ENCODE measurements at places on chromosomes 7 and 10.

DNA sequence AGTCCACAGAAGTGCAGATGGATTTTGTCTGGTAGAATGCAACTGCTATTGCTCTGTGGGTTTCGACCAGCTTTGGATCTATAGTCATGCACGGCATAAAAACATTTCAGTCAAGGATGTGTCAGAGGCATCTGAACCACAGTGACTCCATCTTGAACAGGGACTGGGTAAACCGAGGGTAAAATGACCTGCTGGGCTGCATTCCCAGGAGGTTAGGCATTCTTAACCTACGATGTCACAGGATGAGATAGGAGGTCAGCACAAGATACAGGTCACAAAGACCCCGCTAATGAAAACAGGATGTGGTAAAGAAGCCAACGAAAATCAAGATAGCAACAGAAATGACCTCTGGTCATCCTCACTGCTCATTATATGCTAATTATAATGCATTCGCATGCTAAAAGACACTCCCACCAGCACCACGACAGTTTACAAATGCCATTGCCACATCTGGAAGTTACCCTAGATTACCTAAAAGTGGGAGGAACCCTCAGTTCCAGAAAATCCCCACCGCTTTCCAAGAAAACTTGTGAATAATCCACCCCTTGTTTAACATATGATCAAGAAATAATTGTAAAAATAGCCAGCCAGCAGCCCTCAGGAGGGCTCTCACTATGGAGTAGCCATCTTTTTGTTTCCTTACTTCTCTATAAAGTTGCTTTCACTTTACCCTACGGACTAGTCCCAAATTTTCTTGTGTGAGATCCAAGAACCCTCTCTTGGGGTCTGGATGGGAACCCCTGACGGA, 50.7 kb upstream of the CPXM2 start:
- DNase-seq: no peak

GRCh38 chr10:75303045-75303777, 67.5 kb upstream of the COMTD1 start:
- no peak for DNase-seq

DNA sequence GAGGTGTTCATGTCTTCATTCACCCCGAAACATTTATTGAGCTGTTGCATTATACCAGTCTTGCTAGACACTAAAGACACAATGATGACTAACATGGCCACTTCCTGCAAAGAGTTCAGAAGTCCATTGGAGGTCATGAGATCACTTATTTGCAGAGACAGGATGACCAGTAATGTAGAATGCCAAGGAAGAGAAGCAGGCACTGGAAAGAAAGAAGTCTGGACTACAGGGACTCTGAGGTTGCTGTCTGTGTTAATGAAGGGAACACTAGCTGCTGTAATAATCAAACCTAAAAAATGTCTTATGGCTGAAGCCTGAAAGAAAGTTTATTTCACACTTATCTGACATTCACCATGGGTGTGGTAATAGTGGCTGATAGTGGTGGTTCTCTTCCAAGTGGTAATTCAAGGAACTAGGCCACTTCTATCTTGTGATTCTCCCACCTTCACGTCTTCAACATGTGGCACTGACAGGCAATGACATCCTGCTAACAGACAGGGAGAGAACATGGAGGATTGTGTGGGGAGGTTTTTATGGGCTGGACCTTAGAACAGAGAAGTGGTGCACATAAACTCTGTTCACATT, 89.2 kb upstream of the MKLN1 start:
- DNase-seq: no peak

- DNase-seq: peak; percentile 96
Measured at GRCh38 chr7:94183289-94183749, 179.2 kb upstream of the BET1 start.

DNA sequence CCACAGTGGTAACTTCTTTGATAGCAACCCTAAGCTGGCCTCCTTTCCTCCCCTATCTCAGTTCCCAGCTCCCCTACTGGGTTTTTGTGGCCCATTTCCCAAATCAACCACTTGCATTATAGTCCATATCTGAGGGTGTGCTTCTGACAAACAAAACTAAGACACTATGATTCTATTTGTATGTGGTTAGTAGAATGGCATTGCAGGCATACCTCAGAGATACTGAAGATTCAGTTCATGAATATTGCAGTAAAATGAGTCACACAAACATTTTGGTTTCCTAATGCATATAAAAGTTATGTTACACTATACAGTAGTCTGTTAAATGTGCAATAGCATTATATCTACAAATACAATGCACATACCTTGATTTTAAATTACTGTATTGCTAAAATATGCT, 15.4 kb upstream of the TMEM243 start:
- no peak for DNase-seq

GRCh38 chr10:77456414-77456813, 181.2 kb downstream of the KCNMA1 start:
- DNase-seq: no peak

GRCh38 chr10:102106998-102107397, 13.2 kb downstream of the LDB1 start:
- DNase-seq: no peak

DNA sequence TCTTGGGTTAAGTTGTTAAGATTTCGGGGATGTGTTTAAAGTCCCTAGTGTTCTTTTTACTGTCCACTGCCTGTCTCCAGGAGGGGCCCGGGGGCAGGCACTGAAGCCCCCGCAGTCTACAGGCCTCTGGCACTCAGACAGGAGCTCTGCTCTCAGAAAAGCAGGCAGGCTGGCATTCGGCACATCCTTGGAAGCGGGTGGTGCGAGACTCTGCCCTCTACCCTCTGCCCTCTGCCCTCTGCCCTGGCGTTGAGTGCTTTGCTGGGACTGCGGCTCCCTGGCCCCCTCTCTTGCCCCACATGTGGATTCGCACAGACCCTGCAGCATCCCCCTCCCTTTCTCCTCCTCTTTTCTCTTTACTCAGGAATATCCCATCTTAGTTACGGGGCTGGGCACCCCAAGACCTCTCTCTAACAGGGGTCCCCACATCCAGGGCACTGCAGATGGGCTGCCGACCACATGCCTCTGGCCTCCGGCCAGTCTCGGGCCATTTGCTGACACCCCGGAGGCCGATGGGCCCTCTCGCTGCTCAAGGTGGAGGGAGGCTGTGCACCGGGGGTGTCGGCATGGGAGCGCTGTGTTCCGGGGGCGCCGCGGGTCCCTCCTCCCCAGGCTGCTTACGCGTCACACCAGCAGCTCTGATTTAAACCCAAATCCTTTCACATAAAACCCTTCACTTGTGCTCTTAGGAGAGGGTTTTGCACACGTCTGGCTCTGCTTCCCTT, 479.9 kb downstream of the DNAJB6 start:
- no peak for DNase-seq

DNA sequence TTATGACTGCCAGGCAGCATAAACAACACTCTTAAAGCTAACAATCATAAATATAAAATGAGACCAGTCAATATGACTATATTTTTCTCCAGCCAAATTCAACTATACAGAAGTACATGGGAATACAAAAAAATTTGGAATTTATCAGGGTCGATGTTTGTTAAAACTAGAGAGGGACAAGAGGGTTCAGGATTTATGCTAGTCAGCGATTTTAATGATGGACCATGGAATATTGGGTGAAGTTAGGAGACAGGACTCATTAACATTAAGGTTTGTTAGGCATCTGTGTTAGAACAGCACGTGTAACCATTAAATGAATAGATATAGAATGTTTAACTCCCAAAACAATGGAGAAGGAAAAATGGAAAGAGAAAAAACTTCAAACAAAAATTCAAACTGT, 146.2 kb downstream of the SEM1 start:
- no peak for DNase-seq

GRCh38 chr10:98258683-98259454, 9.1 kb downstream of the LOXL4 start:
- DNase-seq: no peak

- peak; percentile 51 for DNase-seq
Measured at GRCh38 chr7:85508642-85509410, 322.0 kb upstream of the SEMA3D start.

GRCh38 chr10:31949266-31949665, 20.6 kb upstream of the ARHGAP12 start:
- no peak for DNase-seq

- no peak for DNase-seq
Measured at GRCh38 chr7:66737667-66738066, 2.9 kb upstream of the RABGEF1 start.

- no peak for DNase-seq
Measured at GRCh38 chr10:44974082-44974627, 4.5 kb downstream of the DEPP1 start.

DNA sequence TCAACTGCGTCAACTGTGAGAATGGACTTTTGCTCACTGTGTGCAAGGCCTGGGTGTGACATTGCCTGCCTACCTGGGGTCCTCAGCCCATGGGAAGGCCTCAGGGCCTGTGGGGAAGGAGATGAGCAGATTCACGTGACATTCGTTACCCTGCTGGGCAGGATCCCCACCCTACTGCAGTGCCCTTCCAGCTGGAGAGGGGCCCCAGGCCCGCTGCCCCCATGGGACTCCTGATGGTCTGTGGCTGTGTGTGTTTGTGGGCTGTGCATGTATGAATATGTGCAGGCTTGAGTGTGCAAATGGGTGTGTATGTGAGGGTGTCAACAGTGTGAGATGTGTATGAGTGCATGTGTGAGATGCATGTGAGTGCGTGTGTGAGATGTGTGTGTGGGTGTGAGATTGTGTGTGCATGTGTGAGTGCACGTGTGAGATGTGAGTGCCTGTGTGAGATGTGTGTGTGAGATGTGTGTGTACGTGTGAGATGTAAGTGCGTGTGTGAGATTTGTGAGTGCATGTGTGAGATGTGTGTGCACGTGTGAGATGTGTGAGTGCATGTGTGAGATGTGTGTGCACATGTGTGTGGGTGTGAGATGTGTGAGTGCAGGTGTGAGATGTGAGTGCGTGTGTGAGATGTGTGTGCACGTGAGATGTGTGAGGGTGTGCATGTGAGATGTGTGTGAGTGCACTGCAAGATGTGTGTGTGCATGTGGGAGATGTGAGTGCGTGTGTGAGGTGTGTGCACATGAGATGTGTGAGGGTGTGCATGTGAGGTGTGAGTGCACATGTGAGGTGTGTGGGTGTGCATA, 29.7 kb downstream of the PPIF start:
- no peak for DNase-seq

DNA sequence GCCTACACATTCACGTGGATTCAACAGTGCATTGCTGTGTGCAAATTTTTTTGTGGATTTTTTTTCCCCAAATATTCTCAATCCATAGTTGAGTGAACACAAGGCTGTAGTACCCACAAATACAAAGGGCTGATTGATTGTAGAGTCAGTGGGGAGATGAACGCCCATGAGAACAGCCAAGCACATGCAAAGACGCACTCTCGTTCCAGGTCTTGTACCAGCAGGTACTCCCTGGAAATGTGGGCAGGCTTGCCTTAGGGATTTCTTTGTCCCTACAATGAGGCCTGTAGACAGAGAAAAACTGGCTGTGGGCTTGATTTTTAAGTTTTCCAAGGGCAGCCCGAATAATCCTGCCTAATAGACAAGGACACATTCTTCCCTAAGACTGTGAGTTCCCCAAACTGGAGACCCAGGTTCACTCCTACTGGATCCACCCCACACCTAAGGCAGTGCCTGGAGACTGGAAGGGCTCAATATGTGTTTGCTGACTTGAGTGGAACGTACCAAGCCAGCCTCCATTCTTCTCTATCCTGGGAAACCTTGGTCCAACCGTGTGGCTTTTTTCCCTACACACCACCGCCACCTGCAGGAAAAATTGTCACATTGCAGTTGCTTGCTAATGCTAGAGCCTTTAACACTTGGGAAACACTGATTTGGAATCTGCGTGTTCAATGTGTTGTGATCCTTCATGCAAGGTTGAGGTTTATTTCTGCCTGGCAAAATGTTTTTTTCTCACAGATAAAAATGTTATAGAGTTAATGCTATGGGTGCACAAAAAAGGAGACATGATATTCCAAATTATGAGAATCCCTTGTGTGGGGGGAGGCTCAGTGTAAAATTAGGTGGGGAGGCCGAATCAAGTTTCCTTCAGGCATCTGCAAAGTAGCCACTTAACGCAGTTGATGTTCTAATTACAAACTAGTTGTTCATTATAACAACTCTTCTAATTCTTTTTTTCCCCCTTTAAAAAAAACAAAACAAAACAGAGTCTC, 49.3 kb downstream of the PPP1R17 start:
- DNase-seq: peak; percentile 11

DNA sequence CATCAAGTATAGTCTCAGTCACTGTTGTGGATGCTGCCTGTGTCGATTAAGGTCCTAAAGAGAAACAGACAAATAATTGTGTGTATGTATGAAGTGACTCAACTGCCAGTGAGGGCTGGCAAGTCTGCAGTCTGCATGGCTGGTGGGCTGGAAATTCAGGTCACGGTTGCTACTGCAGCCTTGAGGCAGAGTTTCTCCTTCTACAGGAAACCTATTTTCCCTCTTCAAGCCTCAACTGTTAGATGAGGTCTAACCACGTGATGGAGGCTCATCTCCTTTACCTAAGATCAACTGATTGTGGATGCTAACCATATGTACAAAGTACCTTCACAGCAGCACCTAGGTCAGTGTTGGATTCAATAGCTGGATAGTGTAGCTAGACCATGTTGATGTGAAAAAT, 29.9 kb downstream of the MBL2 start:
- no peak for DNase-seq

DNA sequence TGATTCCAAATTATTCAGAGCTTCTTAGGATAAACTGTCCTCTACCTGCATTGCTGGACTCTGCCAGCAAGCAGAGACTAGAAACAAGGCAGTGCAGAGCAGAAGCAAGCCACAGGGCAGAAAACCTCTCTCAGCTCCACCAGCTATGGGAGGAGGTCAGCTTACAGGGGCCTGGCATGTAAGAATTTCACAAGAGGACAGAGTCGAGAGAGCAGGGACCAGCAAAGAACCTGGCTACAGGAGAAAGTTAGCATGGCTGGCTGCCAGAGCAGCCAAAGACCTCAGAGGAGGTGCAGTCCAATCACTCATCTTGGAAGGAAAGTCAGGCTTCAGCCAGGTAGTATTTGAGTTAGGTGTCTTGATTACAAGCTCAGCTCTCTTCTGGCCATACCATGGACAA, 62.9 kb downstream of the ENO4 start:
- DNase-seq: no peak

DNA sequence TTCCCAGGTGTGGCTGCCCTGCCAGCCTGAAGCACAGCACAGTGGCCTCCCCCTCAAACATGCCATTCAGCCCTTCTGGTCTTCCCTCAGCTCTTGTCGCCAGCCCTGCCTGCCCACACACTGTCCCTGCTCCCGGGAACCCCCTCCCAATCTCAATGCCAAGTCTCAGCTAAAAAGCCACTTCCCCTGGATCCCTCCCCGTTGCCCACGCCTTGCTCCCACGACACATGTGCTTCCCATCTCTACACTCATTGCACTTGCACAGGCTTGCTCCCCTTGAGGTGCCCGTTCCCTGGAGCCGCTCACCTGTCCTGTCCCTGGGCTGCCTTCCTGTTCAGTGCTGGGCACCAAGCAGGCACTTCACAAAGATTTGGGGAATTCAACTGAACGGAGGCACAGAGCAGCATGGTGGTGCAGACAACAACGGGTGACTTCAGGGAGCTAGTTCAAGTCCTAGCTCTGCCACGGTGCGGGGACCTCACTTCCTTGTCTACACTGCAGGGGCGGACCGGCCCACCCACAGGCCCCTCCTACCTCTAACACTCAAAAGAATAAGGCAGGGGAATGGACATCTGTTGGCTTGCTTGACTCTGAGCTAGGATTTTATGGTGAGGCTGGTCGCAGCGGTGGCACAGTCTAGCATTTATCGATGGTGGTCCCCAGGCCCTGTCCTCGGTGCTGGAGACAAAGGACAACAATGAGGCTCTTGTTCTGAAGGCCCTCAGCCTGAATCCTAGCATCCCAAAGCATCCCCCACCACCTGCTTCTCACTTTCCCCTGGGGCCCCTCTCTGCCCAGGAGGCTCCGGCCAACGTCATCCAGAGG, 18.4 kb downstream of the RGS10 start:
- DNase-seq: no peak

GRCh38 chr10:3775696-3776551, 9.1 kb downstream of the KLF6 start:
- DNase-seq: no peak
